ENCODE measurements at places on chromosomes 4 and X.

DNA sequence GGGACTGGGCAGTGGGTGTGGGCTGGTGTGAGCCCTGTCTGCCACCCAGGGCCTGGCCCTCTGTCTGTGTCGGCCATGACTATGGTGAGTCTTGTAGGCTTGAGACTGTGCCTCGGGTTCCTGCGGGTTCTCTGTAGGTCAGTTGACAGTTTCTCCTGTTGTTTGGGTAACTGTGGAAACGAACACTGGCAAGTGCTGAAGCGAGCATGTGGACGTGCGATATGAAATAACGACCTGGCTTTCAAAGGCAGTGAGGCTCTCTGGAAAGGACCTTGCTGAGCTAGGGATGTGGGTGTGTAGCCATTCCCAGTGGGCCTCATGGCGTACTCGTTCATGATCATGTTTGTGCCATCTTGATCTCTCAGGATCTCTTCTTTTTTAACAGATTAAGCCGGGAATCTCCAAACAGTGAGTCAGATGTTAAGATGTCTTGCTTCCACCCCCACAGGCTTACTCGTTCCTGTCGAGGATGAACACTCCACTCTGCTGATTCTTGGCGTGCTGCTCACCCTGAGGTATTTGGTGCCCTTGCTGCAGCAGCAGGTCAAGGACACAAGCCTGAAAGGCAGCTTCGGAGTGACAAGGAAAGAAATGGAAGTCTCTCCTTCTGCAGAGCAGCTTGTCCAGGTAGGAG, 41.3 kb downstream of the HTT start:
- no peak for DNase-seq

DNA sequence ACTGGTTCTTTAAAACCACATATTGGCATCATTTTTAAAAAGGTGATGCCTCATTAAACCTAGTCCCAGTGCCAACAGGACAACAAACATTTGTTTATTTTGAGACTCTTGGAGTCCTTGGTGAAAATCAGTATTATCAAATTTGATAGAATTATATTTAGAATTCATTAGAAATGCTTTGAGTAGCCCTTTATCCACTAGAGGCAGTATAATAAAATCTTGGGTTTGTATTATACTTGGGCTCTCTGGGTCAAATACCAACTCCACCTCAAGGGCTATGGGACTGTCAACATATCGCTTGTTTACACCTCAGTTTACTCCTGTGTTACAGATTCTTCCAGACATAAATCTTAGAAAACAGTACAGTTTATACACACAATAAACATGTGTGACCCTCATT, 335.7 kb upstream of the FSTL5 start:
- DNase-seq, result no peak

- no peak for DNase-seq
These were observed 1.1 kb upstream of the HPSE start for GRCh38 chr4:83335701-83336100.

GRCh38 chrX:106874075-106874474, 29.1 kb downstream of the RIPPLY1 start:
- DNase-seq, result peak; percentile 42

- DNase-seq, result peak; percentile 46
These were observed 3.4 kb downstream of the ATP1B4 start for GRCh38 chrX:120365320-120365719.

GRCh38 chrX:40007131-40007755, 90.5 kb downstream of the BCOR start:
- DNase-seq, result no peak

DNA sequence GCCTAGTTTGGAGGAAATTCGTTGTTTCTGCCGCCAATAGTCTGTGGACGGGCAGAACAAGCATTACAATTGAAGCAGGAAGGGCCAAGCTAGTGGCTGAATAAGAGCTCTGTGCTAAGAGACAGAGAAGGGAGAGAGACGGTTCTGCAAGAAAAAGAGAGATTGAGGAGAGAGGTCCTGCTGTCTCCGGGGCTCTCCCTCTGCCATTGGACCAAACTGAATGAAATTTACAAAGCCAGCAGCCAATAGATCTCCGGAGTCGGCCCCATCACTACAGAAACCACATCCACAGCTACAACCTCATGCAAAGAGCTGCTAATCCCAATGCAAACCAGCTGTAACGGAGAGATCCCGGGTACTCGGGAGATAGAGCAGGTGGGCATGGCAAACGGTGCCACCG, at the start of gene NLGN4X:
NLGN4X (minus strand) TSS at position 148 of the 400 bp plus-strand sequence. CDS start 77,401 bp downstream, outside the sequence.
- DNase-seq, result no peak

- DNase-seq, result no peak
These were observed 72.2 kb upstream of the GABRG1 start for GRCh38 chr4:46196086-46196485.

GRCh38 chrX:10106806-10107205, 50.0 kb upstream of the CLCN4 start:
- DNase-seq, result peak; percentile 52

DNA sequence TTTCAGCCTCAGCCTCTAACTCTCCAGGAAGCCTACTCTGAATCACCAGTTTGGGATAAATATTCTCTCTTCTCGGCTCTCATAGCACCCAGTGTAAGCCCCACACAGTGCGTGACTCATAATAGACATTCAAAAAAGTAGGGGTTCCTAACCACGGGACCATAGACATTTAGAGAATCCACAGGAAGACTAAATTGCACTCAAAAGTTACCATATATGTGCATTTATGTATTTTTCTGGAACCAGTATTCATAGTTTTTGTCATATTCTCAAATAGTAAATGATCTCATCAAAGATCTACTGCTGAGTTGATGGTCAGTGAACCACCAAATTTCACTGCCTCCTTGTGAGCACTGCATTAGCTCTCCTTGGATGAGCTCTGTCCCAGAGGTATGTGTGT, 625.7 kb downstream of the SMARCA1 start:
- no peak for DNase-seq

- peak; percentile 40 for DNase-seq
These were observed 668 bp upstream of the TAPT1 start for GRCh38 chr4:16226816-16227461.

DNA sequence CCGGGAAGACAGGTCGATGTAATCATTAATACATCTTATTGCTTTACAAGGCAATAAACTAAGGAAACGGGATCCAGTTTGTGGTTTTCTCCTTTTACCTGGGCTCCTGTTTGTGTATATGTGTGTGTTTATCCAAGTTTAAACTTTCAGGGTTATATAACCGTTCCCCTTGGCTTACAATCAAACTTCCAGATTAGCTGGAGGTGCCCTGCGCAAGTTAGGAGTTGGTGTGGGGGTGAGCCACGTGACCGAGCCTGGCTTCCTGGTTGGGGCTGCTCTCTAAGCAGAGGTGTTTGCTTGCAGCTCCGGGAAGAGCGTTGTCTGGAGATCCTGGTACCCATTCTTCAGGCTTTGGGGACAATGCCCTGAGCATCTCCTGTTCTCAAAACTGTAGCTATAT, 129.2 kb downstream of the FHDC1 start:
- no peak for DNase-seq

DNA sequence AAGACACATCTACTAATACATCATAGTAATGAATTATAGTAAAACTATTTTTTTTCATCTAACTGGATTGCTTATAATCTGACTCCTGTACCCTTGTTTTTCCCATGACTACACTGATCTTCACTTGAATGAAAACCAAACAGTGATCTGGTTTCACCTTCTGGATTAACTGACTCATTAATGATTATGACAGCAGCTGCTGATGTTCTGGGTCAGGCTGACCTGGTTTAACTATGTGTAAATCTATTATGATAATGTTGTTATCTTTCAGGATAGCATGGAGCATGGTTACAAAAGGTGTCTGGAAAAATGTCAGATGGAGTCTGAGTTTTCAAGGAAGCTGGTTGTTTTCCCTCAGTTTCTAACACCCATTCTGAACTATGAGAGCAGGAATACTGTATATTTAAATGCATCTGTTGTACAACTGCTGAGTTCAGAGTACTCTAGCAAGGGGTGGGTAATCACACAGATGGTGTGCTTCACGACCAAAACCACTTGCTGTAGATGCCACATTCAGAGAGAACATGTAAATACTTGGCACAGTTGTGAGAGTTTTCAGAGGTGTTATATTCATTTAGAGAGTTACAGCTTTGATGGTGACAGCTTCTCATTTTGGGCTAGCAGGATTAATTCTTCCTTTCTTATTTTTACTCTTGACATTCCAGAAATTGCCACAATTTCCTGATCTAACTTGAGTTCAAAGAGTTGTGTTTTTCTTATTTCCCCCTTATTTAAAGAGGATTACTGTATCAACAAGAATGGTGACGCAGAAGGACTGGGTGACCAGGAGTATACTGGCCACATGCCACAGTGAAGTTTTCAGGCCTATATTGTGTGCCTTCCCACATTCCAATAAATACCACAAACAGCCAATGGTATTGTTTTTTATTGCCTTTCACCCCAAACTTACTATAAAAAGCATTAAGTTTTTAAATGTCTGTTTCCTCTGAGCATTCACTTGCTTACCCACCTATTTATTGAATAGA, 249.7 kb upstream of the TET2 start:
- DNase-seq, result no peak

GRCh38 chr4:150964754-150965153, 50.3 kb downstream of the LRBA start:
- no peak for DNase-seq

- DNase-seq, result no peak
These were observed 168.0 kb downstream of the GALNTL6 start for GRCh38 chr4:171981185-171981584.

DNA sequence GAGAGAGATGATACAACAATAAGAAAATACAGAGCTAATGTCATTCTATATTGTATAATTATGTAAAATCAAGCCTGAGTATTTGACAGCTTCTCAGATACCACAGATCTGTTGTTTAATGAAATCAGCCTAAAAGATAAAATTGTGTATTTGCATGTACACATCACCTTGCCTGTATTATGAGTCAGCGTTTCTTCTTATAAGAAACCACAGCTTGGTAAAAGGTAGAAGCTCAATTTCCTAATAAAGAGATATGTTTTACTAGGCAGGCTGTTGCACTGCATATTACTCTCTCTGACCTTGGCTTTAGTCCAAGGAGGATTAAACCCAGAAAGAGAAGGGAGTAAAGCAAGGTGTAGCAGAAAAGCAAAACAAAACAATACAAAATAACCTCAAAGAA, 121.3 kb downstream of the PPARGC1A start:
- DNase-seq, result no peak

DNA sequence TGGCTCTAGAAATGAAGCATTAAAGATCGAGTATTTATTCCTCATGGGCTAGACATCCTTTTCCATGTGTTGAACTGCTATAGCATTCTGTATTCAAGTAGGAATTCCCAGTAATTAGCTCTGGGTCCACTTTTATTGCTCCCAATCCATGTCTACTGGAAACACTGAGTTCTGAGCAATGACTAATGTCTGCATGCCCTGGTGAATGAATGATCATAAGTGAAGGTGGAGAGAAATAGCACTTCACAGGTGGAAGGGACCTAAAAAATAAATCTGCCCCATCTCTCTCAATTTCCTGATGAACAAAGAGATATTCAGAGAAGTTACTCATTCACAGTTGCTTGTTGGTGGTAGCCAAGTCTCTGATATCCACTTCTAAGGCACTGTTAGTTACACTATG, 34.6 kb upstream of the CXCL8 start:
- no peak for DNase-seq

- no peak for DNase-seq
These were observed 456.0 kb upstream of the FAM241A start for GRCh38 chr4:111689214-111689613.

- no peak for DNase-seq
These were observed 35.8 kb downstream of the ATXN3L start for GRCh38 chrX:13283950-13284546.

DNA sequence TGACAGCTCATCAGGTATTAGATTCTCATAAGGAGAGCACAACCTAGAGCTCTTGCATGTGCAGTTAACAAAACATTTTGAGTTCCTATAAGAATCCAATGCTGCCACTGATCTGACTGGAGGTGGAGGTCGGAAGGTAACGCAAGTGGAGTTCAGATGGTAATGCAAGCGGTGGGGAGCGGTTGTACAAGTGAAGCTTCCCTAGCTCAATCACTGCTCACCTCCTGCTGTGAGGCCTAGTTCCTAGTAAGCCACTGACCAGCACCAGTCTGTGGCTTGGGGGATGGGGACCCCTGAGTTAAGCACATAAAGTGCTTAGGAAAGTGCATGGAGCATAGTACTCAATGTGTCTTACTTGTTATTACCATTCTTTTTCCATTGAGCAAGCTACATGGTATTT, 983.2 kb upstream of the IGFBP7 start:
- no peak for DNase-seq

DNA sequence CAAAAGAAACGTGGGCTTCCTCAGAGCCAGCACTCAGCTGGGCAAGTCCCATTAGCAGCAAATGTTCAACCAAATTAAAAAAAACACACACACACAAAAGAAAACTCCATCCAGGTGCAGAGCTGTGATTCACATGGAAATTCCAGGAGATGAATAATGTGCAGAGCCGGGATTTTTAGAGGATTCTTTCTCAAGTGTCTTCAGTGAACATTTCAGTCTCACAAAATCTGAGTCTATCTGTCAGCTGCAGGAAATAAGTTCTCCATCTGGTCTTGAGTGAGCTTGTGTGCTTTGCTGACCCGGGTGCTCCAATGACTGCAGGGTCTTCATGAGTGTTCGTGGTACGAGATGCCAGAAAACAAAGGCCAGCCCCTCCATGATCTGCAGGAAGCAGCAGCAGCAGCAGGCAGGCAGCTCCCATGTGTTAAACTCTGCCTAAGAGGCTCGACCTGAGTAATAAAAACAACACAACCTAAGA, 44.3 kb downstream of the RASGEF1B start:
- DNase-seq, result no peak

GRCh38 chr4:59920416-59920815, 1279.7 kb upstream of the ADGRL3 start:
- DNase-seq, result no peak

DNA sequence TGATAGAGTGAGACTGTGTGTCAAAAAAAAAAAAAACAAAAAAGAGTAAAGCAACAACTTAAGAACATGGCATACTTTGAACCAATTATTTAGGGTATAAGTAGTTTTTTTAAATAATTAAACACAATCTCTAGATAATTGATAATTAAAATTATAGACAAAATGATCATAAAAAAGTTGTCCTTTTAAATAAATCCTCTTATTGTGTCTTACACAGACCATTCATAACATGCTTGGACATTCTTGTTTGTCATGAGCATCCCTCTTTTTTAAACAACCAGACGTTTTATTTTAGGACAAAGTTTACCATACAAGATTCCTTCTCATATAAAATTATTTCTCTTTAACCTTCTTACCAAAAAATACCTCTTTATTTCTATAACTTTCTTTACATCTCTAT, 35.1 kb downstream of the SPCS3 start:
- DNase-seq, result no peak

GRCh38 chrX:17732138-17732783, 5.0 kb upstream of the SCML1 start:
- no peak for DNase-seq

Measured in CD8-positive, alpha-beta T cell (primary cell).